ENCODE measurements at places on chromosomes 3 and 15. TPM values are rescaled to one million over a fixed set of nuclear protein-coding genes. Genes with fewer than 3 reads are reported as not detected.
A peak's percentile ranks its signal among the peaks of the same experiment; 100 is the strongest.

DNA sequence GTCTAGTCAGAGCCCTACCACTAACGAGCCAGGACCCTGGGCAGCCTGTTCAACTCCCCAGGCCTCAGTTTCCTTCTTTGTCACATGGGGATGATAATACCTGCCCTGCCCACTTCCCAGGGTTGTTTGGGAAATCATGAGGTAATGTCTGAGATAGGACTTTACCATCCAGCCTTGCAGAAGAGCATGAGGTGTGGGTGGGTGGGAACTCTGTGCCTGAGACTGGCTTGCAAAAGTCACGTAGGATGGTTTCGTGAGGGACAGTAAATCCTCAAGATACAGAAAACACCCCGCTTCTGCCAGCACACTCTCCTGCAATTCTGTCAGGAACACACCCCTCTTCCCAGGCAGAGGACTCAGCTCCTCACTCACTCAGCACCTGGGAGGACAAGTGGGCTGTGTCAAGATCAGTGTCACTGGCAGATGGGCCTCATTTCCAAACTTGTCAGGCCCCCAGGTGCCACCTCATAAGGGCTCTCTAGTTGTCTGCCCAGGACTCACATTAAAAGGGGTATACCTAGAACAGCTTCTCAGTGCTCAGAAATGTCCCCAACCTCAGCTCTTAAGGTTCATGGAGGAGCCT lies 58.4 kb downstream of the DAPK2 start:
- H3K27ac ChIP-seq = no peak overlapping the region
- H3K4me3 ChIP-seq = no peak overlapping the region
- H3K4me1 ChIP-seq = no peaks in the 10 kb centered on the region

Gene KCNMB2
- total RNA-seq = 0.29 TPM

- no peaks in the 10 kb centered on the region for H3K4me1 ChIP-seq
- H3K36me3 ChIP-seq = no peaks in the 10 kb centered on the region
- H3K27ac ChIP-seq = peak overlapping the region; percentile 67
- H3K4me3 ChIP-seq = no peak overlapping the region
- DNase-seq = no peak
Measured at GRCh38 chr3:101311676-101312075, 8.7 kb downstream of the IMPG2 start.

DNA sequence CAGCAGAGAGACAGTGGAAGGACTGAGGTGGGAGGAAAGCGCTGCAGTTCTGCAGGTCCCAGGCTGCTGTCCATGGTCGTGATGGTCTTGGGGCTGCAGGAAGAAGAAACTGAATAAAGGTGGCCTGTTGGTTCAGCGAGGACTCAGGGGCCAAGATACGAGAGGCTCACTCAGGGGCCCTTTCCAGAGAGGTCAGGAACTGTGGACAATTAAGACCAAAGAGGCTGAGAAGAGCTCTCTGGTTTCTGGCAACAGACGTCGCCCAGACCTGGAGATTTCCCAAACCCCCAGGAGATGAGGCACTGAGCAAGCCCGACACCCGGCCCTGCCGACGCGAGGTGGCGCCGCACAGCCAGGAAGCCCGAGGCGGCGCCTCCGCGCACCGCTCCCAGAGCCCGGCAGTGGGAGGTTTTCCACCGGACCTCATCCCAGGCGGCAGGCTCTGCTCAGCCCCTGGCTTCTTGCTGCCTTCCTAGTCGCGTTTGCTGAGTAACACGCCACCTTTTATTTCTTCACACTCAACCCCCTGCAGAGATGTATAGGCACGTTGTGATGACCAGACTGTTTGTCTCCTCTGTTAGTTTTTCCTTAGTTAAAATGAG lies 56.4 kb upstream of the ARRDC4 start:
- no peaks in the 10 kb centered on the region for H3K4me1 ChIP-seq
- H3K27me3 ChIP-seq = peaks cover 7% of the 10 kb centered on the region
- DNase-seq = peak; percentile 76
- no peak overlapping the region for H3K4me3 ChIP-seq
- H3K36me3 ChIP-seq = no peaks in the 10 kb centered on the region

Gene XCR1
- not detected for total RNA-seq

Gene TEX55
- not detected for total RNA-seq

Gene TJP1
- 191 TPM for total RNA-seq

Gene FSIP1
- 3.1 TPM for total RNA-seq

Gene GOLGA6L4
- 7.6 TPM for total RNA-seq

Gene SLITRK3
- total RNA-seq = 3.8 TPM
